Anterior cingulate cortex (tissue), 58 donors: ENCODE measurements at places on chromosomes 12 and 14.

GRCh38 chr14:50805396-50805795 is 25.6 kb downstream of the NIN start:
- DNase-seq = no peak

GRCh38 chr14:76651410-76652055 is 109.7 kb upstream of the VASH1 start:
- no peak for DNase-seq

DNA sequence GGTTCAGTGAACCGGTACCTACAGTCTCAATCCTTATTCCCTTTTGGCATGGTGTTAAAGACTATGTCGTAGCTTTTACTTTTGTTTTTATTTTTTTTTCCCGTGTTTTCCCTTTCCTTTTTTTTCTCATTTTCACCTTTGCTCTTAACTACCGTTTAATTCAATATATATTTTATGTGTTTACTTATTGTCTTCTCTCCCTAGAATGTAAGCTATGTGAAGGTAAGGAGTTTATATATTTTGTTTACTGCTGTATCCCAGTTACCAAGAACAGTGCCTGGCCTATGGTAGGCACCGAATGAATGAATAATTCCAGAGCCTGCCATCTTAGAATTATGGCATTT is 261 bp upstream of the MLH3 start:
- DNase-seq = no peak

DNA sequence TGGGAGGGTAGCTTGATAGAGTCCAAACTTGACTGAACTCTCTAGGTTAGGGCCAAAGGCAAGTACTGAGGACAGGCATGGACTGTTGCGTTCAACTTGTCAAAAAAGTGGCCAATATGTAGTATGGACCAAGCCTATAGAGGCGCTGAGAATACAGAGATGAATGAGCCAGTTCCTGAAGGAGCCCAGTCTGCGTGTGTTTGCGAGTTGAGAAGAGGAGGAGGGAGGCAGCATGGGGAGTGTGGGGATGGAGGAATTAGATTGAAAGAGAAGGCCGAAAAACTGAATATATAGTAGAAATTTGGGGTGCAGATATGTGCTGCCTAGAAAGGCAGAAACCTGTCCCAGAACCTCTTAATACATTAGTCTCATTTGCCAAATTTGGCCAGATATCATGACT is 412.4 kb downstream of the PCNX1 start:
- no peak for DNase-seq

- no peak for DNase-seq
These were observed 348.3 kb upstream of the SFSWAP start for GRCh38 chr12:131362291-131363211.

- no peak for DNase-seq
These were observed 410.0 kb downstream of the RAD51B start for GRCh38 chr14:68229423-68230100.

DNA sequence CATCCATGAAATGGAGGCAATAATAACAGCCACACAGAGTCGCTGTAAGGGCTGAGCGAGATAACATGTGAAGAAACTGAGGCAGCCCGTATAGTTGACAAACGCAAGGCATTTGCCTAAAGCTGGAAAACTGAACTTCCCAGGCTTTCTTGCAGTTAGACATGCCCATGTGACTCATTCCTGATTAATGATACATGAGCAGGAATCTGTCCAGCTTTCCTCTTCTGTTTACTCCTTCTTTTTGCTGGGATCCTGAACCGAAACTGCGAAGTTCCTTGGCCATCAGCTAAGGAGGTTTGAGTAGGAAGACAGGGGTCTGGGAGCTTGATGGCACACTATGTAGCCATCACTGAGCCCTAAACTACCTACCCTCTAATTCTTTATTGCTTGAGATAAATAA is 52.2 kb downstream of the ST8SIA1 start:
- no peak for DNase-seq

DNA sequence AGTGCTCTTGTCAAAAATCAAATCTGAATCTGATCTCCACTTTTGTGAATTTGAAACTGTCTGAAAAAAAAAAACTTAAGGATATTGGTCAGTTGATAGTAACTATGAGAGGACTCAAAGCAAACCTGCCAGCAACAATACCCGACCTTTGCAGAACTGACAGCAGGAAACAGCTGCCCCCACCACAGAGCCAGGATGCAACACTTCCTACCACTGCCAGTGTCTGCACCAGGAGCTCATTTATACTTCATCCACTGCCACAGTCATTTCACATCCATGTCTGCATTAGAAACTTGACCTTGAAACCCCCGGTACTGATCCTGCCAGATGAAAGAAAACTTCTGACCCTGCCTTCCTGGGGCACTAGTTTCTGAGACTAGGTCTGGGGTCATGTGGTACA is 27.4 kb upstream of the RXYLT1 start:
- no peak for DNase-seq

- DNase-seq = no peak
These were observed 457 bp downstream of the SOCS2 start for GRCh38 chr12:93572712-93573551.

DNA sequence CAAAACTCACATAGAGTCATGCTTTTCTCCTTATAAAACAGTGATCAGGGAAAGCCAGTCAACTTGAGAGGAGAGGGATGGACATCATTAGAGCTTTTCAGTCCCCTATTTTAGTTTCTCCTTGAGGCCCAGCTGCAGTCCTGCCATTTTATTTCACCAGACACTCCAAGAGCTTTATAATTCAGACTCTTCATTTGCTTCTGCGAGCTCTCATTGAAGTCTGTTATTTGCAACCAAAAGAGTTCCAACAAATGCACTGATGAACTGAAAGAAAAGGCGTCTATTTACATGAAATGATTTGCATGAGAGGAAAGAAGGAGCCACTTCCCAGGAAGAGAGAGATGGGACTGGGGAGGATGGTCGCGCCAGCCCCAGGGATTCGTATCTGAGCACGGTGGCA is 86.8 kb downstream of the NDUFA12 start:
- no peak for DNase-seq

DNA sequence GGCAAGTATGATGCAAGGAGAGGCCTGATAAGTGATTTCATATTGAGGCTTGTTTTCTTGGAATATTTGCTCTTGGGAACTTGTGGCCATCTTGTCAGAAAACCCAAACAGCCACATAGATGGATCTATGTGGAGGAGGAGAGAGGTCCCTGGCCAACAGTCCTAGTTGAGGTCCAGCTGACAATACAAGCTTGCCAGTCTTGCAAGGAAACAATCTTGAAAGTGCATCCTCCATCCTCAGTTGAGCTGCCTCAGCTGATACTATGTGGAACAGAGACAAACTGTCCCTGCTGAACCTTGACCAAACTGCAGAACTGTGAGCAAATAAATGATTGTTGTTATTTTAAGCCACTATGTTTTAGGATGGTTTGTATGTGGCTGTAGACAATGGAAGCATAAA is 146.4 kb downstream of the TMX1 start:
- DNase-seq = no peak

- no peak for DNase-seq
These were observed 921 bp downstream of the DEPDC4 start for GRCh38 chr12:100265732-100266584.

- no peak for DNase-seq
These were observed 9.7 kb downstream of the PPP1R1A start for GRCh38 chr12:54578778-54579177.

GRCh38 chr12:113231235-113232088 is 10.2 kb downstream of the TPCN1 start:
- no peak for DNase-seq

- DNase-seq = no peak
These were observed 6.6 kb downstream of the ANKS1B start for GRCh38 chr12:99978152-99978551.

DNA sequence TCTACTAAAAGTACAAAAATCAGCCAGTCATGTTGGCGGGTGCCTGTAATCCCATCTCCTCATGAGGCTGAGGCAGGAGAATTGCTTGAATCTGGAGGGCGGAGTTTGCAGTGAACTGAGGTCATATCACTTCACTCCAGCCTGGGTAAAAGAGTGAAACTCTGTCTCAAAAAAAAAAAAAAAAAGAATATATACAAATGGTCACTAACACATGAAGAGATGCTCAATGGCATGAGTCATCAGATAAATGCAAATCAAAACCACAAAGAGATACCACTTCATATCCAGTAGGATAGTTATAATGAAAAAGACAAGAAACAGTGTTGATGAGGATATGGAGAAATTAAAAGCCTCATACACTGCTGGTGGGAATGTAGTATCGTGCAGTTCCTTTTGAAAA is 33.6 kb upstream of the METAP2 start:
- DNase-seq = no peak

- no peak for DNase-seq
These were observed 212.8 kb upstream of the SYT1 start for GRCh38 chr12:78651755-78652154.

- no peak for DNase-seq
These were observed 284.5 kb upstream of the RTL1 start for GRCh38 chr14:101187816-101188570.

GRCh38 chr12:64992641-64993040 is 128.5 kb downstream of the WIF1 start:
- DNase-seq = no peak

- DNase-seq = no peak
These were observed 506.8 kb downstream of the LRFN5 start for GRCh38 chr14:42113358-42114069.

DNA sequence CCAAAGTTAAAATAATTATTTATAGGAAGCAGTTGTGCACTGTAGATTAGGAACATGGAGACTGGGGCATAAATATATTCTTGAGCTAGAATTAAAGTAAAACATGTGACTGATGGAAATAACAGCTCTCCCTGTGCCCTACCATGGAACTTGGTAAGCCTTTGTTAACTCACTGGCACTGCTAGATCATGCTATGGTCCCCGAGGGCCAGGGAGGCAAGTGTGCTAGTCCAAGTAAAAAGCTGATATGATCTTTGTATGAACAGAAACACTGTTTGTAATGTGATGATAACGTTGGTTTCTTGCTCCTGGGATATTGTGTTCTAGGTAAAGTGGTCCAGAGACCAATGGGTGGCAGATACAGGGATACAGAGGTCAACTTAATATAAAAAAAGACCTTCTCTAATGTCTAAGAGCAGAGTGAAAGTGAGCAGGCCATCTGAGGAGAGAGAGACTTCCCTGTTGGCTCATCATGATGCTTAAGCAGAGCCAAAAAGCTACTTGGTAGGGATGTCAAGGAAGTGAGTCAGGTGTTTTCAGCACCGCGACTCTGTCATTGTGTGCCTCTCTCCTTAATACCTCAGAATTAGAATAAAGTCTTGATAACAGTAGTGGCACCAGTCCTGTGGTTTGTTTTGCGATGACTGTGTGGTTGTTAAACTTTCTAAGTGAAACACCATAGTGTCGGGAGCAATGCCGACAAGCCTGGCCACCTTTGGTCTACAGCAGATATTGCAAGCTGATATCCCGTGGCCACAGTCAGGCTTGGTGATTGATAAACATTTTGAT is 27.6 kb downstream of the BICD1 start:
- no peak for DNase-seq

DNA sequence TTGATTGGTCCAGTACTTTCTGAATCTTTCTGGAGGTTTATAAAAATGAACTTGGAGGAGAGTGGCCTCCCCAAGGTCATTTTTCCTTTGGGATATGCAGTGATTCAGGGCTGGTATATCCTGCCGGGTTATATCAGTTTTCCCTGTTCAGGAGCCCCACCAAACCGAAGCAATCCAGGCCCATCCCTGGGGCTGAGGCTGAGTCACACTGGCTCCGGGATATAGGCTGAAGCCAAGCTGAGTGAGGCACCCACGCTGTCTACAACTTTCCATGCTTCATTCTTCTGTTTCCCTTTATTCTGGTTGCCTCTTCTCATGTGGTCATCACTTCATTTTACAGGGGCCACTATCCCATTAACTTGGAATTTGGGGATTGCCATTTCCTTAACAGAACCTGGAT is 3.4 kb downstream of the SSPN start:
- DNase-seq = no peak

DNA sequence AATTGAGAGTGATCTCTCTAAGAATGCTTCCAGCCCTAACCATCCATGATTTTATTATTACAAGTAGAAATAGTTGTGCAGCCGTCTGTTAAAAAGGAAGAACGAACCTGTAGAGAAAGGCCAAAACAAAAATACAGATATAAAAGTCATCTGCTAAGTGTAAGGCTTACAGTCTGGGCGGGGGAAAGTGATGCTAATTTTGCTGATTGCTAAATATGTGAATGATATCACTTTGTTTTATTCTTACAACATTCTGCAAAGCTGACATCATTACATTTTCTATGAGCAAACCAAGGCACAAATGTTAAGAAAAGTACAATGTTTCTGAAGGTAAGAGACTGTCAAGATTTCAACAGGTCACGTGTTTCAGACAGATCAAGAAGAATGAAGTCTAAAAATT is 101.5 kb upstream of the RAP1B start:
- DNase-seq = no peak

DNA sequence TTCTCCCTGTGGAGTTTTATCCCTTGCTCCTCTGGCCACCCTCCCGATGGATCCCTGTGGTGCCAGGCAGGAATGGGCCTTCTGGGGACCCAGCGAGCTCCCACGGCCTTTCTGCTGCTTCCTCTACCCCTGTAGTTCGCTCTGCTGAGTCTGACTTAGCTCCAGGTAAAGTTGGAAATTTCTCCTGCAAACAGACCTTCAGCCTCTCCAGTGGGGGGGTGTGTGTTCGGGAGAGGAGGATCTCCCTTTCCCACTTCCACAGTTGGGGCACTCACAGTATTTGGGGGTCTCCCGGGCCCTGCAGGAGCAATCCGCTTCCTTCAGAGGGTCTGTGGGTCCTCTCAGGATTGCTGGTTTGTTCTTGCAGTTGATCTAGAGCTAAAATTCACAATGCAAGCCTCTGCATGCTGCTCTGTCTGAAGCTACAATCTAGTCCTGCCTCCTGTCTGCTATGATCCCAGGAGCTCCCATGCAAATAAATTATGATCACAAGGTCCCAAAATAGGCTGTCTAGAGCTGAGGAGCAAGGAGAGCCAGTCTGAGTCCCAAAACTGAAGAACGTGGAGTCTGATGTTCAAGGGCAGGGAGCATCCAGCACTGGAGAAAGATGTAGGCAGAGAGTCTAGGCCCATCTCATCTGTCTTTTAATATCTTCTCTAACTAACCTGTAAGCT is 18.3 kb downstream of the MTRFR start:
- DNase-seq = no peak

DNA sequence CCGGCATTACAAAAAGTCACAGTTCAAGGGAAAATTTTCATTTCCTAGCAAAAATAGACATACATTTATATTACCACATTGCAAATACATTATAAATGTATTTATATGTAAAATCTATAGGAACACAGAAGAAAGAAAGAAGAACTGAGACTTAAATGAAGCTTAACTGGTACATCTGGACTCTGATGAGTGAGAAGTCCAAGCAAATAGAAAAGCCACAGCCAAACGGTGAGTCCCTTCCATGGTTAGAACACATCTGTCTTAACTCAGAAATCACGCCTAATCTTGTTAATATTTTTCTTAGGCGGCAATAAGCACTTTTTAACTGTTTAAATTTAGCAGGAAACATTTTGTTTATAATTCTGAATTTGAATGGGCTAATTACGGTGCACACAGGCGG is 9.4 kb upstream of the KLRB1 start:
- DNase-seq = no peak

DNA sequence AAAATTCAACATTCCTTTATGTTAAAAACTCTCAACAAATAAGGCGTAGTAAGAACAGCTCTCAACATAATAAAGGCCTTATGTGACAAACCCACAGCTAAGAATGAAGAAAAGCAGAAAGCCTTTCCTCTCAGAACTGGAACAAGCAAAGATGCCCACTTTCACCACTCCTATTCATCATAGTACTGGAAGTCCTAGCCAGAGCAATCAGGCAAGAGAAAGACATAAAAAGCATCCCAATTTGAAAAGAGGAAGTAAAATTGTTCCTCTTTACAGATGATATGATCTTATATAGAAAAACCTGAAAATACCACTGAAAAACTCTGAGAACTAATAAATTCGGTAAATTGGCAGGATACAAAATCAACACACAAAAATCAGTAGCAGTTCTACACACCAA is 52.1 kb downstream of the STON2 start:
- DNase-seq = no peak
